ENCODE measurements at places on chromosomes 2 and 18.

DNA sequence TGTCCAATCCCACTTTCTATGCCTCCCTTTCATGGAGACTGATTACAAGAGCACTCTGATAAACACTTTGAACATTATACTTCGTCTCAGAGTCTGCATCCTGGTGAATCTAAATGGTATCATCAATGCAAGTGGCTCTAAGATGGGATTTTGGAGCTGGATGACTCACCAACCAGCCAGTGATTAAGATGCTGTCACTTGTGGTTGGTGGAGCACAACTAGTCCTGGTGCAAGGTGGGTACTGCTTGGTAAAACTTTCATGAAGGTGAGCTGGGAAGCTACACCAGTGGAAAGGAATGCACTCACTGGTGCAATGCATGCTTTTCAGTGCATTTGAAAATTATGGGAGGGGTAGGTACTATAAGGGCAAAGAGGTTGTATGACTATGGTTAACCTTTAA lies 137.7 kb upstream of the TRIB2 start:
- no peak for DNase-seq

GRCh38 chr18:64717026-64717425 lies 568.1 kb upstream of the LINC00305 start:
- DNase-seq = no peak

DNA sequence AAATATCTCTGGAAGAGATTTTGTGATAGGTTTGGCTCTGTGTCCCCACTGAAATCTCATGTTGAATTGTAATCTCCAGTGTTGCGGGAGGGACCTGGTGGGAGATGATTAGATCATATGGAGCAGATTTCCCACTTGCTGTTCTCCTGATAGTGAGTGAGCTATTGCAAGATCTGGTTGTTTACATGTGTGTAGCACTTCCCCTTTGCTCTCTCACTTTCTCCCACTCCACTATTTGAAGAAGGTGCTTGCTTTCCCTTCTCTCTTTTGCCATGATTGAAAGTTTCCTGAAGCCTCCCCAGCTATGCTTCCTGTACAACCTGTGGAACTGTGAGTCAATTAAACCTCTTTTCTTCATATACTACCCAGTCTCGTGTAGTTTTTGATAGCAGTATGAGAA lies 97.0 kb upstream of the FN1 start:
- no peak for DNase-seq

- DNase-seq = no peak
These were observed 1591.5 kb downstream of the LRP1B start for GRCh38 chr2:140539242-140539875.

- DNase-seq = no peak
These were observed 27.4 kb downstream of the EIF4E2 start for GRCh38 chr2:232577841-232578240.

DNA sequence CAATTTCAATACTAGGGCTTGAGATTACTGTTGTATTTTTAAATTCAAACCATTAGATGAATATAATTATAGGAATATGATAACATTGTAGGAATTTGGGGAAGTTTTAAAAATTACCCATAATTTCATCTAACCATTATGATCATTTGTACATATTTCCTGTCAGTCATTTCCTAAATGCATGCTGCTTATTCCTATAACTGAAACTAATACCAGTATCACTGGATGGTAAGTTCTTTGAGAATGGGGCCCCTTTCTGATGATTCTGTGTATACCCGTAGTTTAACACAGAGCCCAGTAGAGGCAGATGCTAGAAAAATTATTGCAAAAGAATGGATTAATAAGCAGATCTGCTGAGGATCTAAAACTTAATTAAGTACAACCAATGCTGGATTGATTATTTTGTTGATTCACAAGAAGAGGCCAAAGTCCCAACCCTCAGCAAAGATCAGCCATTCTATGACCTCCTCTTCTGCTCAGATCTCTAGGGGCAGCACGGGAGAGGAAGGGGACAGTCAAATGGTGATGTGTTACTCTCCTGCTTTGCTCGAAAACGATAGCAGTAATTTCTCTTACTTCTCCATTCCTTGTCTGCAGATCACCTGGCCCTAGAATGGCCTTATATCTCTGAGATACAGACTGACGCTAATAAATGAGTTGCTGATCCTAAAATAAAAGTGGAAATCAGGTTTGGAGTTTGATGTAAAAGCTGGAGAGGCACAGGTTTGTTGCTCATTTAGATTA lies 69.5 kb upstream of the PELI1 start:
- DNase-seq = no peak

DNA sequence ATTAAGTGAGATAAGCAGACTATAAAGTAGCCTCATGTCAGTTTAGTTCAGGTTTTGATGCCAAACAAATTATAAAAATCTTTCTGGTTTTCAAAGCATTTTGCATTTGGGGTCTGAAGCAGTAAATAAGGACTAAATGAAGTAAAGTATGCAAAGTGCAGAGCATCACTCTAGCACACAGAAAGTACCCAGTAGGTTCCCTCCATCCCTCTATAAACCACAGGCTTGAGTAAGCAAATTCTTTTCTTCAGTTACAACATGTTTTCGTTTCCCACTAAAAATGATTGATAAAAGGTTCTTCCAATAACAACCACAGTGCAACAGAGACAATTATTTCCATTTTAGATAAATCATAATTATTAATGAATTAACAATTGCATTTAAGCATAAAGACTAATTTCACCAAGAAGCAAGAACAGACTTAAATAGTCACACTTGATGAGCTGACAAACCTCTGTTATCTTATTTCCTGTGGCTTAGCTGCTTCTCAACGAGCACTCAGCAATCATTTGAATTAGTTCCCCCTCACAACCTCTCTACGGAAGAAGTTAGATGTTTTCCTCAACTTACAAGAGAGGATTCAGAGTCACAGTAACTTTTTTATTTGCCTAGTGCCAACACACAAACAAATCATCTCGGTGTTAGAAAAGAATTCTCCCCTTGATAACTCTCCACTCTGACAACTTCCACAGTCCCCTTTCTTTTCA lies 249.8 kb downstream of the NBAS start:
- no peak for DNase-seq

DNA sequence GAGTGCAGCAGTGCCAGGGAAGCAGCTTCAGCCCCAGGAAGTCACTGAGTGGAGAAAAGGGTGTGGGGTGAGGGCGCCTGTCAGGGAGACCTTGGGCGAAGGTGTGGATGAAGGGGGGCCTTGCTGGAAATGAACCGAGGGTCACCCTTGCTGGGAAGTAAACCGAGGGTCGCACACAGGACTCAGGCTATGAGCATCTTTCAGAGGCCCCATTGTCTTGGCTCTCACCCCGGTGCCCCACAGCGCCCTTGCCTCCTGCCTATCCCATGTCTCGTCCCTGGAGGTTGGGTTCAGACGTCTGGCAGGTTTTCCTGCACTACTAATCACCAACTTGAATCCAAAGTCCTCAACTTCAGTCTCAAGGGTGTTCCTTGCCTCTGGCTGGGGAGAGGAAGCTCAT lies 122.8 kb upstream of the PXDN start:
- DNase-seq = no peak

GRCh38 chr2:9158786-9159779 lies 47.5 kb upstream of the ASAP2 start:
- DNase-seq = no peak

DNA sequence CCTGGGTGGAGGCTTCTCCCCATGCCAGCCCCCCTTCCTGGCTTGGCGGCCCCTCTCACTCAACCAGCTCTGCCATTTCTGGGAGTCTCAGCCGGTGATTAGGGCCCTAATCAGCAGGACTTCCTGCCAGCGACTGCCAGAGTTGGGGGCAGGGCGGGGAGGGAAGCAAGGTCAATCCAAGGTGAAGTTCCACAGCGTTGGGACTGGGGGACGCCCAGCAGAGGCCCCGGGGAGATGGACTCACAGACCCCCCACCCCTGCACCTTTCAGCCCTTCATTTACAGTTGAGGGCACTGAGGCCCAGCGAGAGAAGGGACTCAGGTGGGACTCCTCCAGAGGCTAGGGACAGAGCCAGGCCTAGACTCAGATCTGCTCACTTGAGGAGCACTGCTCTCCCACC lies 65.3 kb downstream of the TNS1 start:
- no peak for DNase-seq

DNA sequence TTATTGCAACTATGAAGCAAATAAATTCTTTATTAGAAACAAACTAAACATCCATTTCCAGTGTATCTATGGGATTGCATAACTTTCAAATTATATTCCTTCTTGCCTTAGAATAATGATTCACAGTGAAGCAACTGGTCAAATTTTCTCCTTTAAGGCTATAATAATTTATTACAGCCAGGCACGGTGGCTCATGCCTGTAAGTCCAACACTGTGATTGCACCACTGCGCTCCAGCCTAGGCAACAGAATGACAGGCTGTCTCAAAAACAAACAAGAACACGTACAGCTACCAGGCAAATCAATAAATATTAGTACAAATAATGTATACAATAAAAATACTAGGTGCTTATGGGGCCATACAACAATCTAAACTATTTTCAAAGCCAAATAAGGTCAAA lies 1416.2 kb downstream of the LRP1B start:
- no peak for DNase-seq

- no peak for DNase-seq
These were observed 108.9 kb downstream of the CLIP4 start for GRCh38 chr2:29223851-29224692.

DNA sequence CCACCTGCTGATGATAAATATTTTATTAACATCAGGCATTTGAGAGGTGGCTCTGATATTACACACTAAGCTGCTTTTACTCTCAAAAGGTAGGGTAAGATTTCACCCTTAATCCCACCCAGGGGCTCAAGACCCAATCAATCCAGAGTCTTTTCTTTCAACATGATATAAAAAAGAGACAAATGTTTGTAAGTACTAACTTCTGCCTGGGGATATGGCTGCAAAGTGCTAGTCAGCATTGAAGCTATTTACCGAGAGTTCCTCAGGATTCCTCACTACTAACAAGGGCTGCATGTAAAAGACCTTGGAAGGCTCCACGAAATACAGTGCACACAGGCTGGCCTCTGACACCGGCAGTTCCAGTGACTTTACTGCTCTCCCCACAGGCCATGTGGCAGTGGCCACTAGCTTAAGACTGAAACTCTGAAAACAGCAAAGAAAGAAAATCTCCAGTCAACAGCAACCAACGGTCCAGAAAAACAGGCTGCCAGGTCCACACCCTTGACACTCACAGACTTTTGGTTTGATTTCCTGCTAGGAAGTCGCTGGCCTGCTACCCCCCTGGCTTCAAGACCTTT lies 11.2 kb downstream of the MREG start:
- DNase-seq = no peak

DNA sequence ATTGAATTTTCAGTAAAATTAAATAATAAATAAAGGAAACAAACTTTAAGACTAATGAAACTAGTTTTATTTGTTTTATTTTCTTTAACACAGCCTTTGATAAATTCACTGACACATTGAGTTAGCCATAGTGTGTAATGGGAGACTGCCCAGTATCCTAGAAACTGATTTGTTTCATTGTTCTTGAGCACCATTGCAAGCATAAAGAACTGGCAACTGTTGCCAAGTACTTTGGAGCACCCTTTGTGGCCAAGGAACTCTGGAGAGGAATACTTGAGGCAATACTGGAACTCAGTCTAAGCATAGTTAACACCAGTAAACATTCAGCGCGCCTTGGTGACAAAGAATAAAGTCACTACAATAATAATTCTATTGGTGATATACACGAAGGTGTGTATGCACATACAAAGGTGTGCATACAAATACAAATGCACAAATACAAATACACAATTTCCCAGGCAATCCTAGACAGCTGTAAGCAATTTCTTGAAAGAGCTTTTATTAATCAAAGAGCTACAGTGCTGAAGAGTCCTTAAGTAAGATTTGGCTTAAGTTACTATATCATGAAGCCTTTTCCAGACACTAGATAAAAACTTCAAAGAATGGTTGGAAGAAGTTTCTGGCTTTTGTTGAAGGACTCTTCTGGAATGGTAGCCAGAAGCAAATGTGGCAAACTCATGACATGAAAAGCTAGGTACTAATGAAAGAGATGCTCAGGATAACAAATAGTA lies 1371.2 kb downstream of the LRP1B start:
- DNase-seq = no peak

DNA sequence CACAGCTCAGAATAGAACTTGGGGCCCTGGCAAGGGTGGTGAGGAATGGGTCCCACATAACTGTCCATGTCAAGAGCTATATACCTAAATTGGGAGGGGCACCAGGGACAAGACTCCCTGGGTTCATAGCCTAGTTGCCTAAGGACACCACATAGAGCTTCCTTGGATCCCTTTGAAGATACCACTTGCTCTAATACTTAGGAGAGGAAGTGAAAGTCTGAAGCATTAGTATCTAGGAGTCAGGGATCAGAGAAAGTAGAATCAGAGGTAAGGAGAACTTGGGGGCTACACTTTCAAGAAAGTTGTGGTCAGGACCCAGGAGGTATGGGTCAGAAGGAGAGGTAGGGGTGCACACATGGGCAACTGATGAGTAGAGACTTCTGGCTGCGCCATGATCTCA lies 318.2 kb upstream of the SLC39A10 start:
- no peak for DNase-seq

DNA sequence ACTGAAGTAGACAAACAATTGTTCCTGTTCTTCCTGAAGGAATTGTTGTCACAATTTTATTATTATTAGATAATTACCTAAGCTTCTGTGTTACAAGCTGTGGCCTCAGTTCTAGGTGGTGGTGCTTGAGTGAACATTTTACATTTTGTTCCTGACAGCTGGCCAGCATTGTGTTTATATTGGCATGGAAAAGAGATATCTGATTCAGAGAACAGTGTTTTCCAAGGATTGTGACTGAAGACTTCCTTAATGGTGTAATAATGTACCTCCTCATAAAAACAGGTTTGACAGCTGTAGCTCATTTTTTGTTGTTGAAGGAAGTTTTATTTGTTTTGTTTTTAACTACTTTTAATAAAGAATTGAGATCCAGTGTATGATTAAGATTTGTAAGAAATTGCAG lies 95.2 kb downstream of the EPB41L5 start:
- DNase-seq = peak; percentile 14

DNA sequence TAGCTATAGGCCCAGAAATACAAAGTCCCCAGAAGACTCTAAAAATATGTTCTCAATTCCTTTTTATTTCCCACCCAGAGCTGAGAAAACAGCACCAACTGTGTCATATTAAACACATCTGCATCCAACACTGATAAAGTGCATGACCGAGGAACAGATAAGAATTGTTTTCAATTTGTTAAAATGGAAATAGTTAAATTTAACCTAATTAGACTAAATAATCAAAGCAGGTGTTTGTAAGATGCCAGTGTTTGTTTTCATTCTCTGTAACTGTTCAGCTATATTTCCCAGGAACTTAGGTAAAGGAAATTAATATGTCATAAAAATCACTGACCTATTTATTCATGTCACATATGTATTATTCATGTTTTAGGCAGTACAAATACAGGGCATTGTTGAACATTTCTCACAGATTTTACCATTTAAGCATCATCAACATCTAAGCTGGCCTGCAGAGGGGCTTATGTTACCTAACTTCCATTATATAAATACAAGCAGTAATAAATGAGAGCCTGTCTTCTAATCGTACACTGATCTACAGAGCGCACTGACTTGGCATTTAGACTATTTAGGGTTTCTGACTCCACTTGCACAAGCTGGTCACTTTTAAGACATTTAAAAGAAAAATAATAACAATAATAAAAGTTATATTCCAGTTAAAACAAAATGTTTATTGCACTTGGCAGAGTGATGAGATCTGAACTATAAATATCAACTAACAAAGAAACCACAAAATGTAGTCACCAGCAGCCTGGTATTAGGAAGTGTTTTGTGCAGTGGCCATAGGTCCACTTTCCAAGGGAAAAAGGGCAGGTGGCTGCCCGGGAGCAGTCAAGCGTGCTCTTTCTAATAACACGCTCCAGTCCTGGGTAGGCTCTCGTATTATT lies 86.6 kb upstream of the ZFP36L2 start:
- peak; percentile 55 for DNase-seq

All from NCI-H510A treated with DMSO at 0.1 percent for 48 hours (cell line).